ENCODE measurements at places on chromosomes 6 and 20.

DNA sequence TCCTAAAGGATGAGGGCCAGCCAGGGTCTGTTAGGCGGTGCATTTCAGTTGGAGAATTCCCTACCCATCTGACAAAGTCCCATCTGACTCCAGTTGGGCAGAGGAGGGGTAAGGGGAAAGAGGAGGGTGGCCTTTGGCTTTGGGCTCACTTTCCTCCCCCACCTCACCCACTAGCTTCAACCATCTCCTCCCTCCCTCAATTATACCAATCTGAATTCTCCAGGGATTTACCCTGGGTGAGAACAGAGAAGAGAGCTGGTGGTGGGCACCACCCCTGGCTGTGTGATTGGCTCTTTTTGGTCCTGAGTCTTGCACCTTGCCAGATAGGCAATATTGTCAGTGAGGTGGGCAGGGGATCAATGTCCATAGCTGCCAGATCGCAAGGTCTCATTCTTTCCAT, 3.2 kb downstream of the HMGA1 start:
- no peak for DNase-seq

DNA sequence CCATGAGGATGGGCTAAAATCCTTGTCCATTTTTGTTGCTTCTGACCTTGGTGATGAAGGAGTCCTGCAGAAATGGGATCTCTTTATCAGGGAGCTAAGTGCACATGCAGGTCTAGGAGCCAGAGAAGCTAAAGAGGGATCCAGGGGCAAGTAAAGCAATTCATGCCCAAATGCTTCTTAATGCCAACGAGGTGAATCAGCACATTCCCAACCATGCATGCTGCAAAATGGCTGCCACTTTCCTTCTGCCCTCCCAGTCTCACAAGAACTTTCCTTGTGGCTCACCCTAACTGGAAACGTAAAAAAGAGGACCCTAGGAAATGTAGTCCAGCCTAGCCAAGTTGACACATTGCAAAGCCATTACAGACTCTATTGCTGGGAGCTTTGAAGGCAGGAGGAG, 298.4 kb downstream of the MAFB start:
- DNase-seq: no peak

DNA sequence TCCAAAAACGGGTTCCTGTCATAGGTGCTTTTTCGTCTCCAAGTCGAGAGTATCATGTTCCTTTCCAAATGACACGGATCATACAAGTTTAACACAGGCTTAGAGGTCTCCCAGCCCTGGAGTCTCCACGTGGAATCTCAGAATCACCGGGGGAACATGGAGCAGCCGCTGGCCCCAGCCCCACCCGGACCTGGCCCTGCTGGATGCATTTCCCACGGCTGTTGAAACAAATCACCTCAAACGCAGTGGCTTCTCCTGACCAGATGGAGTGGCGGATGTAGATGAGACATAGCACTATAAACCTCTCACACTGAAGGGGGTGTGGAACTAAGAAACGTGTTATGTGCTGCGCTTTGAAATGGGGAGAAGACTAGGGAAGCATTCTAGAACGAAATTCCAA, 70.0 kb upstream of the FRMD1 start:
- no peak for DNase-seq

DNA sequence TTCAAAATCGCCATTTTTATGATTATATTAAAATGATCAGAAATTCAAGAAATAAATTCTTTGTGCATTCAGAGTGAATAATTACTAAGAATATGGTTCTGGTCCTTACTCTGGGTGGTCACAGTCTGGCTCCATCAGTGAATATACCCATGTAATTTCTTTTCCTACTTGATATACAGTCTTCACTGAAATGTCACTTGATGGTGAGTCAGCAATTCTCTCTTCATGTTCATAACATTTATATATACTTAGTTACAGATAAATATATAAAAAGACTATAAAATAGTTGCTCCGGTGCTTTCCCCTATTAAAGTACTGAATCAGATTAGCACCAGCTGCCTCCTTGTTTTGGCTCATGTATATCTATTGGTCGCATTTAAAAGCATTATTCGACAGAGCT, 56.4 kb upstream of the MTRF1L start:
- DNase-seq: no peak

DNA sequence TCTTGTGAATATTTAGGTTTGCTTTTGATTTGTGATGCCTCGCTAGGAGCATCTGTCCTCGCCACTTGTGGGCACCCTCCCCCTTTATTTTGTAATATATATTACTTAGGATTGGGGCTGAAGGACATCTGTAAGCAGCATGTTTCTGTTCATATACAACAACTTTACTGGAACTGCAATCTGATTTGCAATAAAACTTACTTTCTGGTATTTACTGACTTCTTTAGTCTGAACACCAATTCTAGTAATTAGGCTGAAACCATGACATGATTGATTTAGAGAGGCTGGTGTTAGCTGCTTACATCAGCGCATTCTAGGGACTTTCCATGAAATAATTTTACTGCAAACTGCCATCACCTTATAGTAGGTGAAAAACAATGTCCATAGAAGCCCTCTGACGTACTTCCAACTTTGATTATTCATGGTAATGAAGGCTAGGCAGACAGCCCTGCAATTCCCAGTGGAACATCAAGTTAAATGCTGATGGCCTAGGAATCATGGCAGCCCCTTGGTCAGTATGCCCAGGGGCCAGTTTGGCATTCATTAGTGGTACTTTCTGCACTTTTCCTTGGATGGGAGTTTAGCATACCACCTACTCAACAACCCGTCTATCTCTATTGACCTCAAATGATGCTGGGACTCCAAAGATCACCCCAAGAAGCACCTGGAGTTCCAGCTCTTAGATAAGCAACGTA, 132.9 kb upstream of the MCHR2 start:
- no peak for DNase-seq

GRCh38 chr20:53408691-53409446, 184.8 kb downstream of the ZNF217 start:
- DNase-seq: no peak

DNA sequence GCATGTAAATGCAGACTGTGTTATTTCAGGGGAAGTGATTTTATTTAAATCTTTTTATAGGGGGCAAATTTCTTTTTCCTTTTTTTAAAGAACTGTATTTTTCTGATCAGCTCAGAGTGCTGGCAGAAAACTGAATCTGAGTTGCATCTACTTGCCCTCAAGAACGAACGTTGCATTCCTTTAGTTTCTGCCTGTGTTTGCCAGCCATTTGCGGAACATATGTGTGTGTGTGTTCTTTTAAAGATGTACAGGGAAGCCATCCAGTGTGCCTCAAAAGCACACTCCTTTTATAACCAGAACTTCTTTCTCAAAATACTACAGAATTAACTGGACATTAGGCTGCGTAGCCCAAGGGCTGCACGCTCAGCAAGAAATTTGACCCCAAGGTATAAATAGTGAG, 25.8 kb upstream of the INSM1 start:
- DNase-seq: no peak

GRCh38 chr6:31576897-31577578, 1.7 kb downstream of the TNF start:
- DNase-seq: no peak

- DNase-seq: no peak
Measured at GRCh38 chr20:23586735-23587525, 18.6 kb upstream of the CST9L start.

GRCh38 chr20:25025986-25026605, 31.8 kb downstream of the ACSS1 start:
- DNase-seq: no peak

GRCh38 chr20:49526056-49526455, 41.9 kb downstream of the PTGIS start:
- DNase-seq: no peak

GRCh38 chr6:29652198-29652584, 4.7 kb upstream of the MOG start:
- no peak for DNase-seq

DNA sequence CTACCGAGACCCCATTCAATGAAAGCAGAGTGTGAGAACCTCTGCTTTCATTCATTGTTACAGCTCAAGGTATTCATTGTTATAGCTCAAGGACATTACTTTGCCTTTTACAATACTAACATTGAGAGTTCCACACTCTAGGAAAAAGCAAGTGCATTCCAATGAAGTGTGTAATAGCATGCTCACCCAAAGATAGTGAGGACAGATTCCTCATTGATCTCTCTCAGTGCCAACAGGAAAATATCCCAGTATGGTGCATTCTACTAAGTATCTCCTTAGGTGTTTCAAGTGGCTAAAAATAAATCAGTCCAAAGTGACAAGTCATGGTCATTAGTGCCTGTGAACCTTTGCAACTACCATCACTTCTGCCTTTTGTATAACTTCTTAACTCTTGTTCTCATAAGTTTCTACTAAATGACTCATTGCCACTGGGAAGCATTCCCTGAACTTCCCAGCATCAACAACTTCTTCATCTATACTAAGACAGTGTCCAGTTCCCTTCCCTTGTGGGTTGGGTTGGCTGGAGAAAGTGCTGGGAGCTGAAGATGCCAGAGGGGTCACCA, 140.7 kb upstream of the STXBP5 start:
- DNase-seq: no peak

GRCh38 chr6:138692058-138692977, 81.3 kb upstream of the CCDC28A start:
- DNase-seq: no peak

DNA sequence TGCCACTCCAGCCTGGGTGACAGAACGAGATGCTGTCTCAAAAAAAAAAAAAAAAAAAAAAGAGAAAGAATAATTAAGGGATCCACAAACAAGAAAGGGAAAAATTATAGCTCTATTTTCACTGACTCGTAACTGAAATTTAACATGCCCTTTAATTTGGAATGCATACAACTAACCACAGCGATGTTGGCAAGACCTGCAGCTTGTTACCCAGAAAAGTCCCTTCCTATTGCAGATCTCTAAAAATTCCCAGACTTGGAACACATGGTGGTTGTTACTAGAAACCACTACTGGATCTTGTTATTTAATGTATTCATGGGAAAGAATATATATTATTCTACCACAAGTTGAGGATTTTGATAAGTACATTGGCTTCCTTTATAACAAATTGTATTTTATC, 27.8 kb upstream of the SMIM28 start:
- DNase-seq: no peak

- DNase-seq: no peak
Measured at GRCh38 chr6:41576667-41577066, 30.5 kb downstream of the FOXP4 start.

GRCh38 chr6:31892821-31893220, 4.7 kb downstream of the EHMT2 start:
- no peak for DNase-seq

DNA sequence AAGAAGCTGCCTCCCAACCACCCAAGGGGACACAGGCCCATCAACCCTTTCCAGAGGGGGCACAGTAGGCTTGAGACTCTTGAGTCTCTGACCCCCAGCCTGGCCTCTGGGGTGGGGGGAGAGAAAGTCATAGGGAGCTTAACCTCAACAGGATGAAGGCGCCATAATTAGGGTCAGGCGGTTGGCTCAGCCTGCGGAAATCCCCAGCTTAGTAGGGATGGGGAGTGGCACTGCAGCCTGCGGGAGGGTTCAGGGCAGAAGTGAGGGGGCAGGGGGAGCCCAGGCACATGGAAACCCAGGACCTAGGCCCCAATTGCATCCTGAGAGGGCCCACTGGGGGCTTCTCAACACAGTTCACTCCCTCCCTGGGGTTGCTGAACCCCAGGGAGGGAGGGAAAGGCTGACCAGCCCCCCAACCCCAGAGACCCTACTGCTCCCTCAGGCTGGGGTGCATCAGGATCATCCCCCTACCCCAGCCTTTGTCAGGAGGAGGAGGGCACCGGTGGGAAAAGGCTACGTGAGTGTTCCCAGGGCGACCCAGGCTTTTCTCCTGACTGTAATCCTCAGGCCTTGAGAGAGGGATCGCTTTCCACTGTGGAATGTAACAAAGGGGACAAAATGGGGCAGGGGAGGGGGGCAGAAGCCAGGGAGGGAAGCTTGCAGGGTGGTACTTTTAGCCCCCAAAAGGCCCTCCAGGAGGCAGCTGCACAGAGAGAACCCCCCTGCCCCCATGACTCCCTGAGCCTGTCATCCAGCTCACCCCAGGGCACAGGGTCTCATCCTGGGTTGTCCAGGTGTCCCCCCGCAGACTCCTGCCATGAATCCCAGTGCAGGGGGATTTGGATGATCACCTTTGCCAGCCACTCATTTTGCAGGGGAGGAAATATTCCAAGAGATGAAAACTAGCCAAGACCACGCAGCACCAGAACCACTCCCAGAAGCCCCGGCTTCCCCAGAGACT, 46.4 kb downstream of the MRPL14 start:
- no peak for DNase-seq

DNA sequence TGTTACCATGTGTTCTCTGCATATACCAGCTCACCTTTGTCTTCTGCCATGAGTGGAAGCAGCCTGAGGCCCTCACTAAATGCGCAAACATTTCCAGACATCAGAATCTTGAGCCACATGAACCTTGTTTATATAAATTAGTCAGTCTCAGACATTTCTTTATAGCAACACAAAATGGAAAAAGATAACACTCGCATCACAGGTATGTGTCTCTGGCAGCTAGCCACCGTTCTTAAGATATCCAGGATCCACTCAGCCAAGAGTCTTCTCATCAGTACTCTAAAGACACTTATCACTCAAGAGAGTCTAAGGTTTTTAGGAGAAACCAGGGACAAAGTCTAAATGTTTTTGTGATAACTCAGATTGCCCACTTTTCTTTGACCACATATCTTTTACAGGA, 43.1 kb upstream of the HLA-A start:
- DNase-seq: no peak

DNA sequence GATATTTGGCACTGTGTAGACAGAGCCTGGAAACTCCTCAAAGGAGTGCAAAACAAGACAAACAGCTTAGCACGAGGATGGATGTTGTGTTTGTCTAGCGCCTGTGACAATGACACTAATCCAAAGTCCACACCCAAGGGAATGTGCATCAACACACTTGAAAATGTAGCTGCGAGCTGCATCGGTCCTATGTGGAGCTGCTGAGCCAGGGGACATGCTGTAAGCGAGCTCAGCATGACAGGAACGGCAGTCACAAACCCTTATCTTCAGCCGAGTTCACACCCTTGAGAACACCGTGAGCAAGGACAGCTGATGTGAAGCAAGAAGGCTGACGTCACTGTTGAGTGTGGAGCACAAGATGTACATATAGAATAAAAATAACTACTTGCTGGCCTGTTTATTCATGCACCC, 684.3 kb downstream of the QKI start:
- no peak for DNase-seq

GRCh38 chr6:53306819-53307347, 41.9 kb downstream of the ELOVL5 start:
- DNase-seq: no peak

GRCh38 chr6:66307490-66307889, 600.5 kb upstream of the EYS start:
- DNase-seq: no peak

DNA sequence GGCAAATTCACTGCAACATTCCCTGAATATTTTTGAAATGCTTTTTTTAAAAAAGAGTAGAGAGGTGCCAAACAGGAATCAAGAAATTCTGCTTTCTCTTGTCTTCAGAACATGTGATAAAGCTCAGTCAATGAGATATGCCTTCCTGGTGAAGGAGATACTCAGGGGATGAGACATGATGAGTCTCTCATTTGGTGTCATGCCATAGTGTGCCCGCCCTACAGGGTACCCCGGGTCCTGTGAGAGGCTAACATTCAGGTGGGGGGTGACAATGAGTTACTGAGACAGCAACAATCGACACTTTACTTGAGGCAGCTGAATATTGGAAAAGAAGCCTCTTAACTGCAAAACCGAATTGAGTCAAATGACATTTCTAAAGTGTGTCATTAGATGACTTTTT, 6.7 kb downstream of the CCR6 start:
- no peak for DNase-seq

Data from stimulated activated CD8-positive, alpha-beta memory T cell treated with anti-CD3 and anti-CD28 coated beads, Interleukin-4, amount 100 ng/mL, for 4 hours (primary cell).